ENCODE measurements at places on chromosomes 1 and 21.

GRCh38 chr1:119083479-119083878, 57.0 kb downstream of the WARS2 start:
- no peak for DNase-seq

DNA sequence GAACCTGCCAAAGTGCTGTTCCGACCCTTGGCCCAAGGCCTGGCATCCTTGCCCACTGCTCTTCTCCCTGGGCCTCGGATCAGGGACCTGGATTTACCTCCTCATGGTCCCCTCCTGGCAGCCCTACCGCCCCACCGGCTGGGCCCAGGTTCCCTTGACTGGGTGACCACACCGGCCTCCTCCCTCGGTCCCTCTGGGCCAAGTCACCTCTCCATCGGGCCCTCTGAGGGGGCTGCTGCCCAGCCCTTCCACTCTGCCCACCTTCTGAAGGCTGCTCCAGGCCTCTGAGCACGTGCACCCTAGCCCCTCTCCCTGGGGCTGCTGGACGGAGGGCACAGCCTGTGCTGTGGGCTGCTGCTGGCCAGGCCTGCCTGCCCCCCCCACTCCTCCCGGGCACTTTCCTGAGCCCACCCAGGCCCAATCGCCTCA, 9.3 kb upstream of the MMEL1 start:
- DNase-seq, result no peak

GRCh38 chr1:115118086-115118485, 28.8 kb upstream of the TSPAN2 start:
- DNase-seq, result no peak

GRCh38 chr1:50246869-50247268, 138.1 kb downstream of the ELAVL4 start:
- DNase-seq, result no peak

Measured in neuronal stem cell (in vitro differentiated cells).